ENCODE measurements at places on chromosomes 13 and 19.

GRCh38 chr19:41748012-41748411 lies 7.3 kb upstream of the CEACAM6 start:
- DNase-seq = no peak

DNA sequence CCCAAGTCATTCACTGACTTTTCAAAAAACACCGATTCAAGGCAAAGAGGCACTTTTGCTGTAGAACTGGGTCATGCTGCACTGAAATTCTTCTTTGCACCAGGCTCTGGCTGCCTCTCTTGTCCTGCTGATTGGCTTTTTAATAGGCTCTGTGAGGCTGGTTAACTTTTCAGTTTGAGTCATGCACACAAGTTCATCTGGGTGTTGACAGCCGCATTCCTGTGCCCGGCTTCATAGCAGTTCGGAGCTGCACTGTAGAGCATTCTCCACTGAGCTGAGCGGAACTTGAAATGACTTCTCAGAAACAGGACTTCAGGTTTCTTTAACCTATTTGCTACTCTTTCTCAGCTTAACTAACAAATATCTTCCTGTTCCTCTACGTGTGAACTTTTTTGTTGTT lies 978.3 kb downstream of the UQCRFS1 start:
- DNase-seq = no peak

- no peak for DNase-seq
Observed at GRCh38 chr19:46489445-46490272, 6.0 kb downstream of the PNMA8B start.

DNA sequence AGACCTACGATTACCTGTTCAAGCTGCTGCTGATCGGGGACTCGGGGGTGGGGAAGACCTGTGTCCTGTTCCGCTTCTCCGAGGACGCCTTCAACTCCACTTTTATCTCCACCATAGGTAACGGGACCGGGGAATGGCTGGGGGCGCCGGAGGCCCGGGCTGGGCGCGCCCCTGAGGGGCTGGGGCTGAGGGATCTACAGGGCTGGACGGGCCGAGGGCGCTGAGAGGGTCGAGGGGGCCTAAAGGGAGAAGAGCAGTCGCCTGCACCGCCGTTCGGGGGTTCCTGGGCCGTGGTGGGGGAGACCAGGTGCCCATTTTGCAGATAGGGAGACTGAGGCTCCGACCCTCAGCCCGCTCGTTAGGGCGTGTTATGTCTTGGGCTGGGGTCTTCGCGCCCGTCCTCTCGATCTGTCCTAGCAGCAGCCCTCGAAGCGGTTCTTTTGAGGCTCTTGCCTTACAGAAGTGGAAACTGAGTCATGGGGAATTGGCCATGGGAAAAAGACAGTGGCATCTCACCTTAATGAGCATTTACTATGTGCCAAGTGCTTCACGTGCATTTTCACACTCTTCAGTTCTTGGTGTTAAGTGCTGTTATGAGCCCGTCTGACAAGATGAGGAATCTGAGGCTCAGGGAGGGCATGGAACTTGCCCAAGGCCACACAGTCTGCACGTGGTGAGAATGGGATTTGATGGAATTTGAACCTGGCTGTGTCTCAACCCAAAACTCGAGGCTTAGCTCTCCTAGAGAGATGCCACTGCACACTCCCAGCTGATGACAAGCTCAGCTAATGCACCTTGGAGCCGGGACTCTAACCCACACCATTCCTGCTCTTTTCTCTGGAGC lies 442 bp downstream of the RAB8A start:
- DNase-seq = no peak

DNA sequence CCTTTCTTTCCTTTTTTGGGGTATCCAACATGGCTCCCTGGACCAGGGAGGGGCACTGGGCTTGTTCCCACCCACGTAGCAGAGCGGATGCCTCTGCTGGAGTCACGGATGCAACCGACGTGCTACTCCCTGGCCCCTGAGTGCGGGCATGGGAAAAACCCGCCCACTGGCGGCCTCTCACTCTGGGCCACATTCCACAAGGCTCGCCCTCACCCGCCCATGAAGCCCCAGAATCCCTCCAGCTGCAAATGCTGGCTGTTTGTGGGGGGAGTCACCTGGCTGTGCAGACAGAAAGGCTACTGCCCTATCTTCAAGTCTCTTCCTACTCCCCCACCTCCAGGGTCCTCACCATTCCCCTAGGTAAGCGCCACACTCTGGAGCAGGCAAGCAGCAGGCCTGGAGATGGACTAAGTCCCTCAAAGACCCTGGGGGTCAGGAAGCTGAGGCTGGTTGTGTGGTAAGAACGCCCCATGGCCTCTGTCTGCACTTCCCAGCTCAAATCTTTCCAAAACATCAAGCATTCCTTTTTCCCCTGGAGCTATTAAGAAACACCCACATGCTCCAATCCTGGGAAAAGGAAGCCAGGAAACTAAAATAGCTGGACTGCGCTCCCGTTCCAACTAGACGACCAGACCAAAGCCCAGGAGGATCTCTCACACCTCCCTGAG lies 17.9 kb upstream of the EPHX3 start:
- DNase-seq = no peak

GRCh38 chr19:44840811-44841210 lies 5.3 kb upstream of the NECTIN2 start:
- no peak for DNase-seq

DNA sequence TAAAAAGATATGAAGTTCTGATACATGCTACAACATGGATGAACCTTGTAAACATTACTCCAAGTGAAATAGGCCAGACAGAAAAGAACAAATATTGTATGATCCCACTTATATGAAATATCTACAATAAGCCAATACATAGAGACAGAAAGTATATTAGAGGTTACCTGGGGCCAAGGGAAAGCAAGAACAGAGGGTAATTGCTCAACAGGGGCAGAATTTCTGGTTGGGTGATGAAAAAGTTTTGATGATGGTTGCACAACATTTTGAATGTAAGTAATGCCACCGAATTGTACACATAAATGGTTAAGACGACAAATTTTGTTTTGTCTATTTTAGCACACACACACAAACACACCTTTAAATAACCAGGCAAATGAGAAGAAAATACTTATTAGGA lies 268.4 kb downstream of the FOXO1 start:
- no peak for DNase-seq

GRCh38 chr13:21032656-21033055 lies 28.7 kb downstream of the LATS2 start:
- no peak for DNase-seq

DNA sequence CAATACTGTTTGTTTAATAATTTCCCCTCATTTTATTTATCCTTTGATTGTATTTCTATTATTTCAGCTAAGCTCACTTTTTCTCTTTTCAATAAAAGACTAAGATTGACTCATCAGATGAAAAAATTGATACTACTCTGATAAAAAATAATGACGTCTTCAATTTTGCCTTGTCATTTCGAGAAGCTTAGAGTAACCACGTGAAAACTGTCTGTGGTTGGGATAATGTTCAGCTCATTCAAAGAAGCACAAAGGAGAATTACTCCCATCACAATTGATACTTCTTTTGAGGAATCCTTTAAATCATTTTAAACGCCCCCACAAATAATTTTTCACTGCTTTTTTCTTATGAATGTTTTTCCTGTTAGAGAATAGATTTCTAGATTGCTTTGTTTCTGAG lies 318.7 kb upstream of the SLITRK1 start:
- DNase-seq = no peak

DNA sequence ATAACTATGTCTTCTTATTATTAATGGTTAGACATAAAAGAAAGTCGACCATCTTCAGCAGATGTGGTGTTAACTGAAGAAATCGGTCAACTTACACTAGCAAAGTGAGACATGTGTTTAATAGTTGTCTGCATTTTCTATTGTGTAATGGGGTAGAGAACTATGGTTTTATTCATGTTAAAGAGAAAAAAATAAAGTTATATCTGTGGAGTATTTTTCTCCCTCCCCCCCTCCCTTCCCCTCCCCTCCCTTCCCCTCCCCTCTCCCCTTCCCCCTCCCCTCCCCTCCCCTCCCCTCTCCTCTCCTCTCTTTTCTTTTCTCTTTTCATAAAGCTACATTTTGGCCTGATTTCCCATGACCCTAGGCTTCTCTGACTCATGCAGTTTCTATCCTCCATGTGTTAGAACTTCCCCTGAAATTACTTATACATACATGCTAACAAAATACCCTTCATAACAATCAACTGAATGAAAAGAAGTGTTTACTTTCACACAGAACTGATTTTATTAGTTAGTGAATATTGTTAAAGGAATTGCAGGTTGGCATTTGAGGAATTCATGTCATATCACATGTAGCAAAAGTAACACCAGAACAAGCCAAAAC lies 1431.0 kb upstream of the ATXN8OS start:
- DNase-seq = no peak

DNA sequence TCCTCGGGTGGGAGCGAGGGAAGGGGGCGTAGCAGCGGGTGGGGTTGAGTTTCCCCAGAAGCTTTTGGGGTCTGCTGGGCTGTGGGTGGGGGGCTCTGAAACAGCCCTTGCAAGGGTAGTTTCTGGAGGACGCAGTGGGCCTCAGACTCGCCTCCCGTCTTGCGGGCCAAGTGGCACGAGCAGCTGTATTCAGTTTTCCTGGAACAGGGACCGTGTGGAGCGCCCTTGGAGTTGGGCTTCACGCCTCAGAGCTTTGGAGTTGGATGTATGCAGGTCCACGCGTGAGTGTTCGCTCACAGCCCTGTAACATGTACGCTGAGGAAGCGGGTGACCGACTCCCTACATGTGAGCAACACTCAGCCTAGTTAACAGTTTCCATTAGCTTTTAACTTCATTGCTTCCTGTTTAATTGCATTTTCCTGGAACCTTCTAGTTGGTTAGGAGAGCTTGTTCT lies 603 bp downstream of the TM9SF2 start:
- DNase-seq = no peak

GRCh38 chr13:59766236-59766635 lies 397.5 kb downstream of the DIAPH3 start:
- no peak for DNase-seq

- no peak for DNase-seq
Observed at GRCh38 chr19:13127051-13127450, 9.0 kb downstream of the NACC1 start.

DNA sequence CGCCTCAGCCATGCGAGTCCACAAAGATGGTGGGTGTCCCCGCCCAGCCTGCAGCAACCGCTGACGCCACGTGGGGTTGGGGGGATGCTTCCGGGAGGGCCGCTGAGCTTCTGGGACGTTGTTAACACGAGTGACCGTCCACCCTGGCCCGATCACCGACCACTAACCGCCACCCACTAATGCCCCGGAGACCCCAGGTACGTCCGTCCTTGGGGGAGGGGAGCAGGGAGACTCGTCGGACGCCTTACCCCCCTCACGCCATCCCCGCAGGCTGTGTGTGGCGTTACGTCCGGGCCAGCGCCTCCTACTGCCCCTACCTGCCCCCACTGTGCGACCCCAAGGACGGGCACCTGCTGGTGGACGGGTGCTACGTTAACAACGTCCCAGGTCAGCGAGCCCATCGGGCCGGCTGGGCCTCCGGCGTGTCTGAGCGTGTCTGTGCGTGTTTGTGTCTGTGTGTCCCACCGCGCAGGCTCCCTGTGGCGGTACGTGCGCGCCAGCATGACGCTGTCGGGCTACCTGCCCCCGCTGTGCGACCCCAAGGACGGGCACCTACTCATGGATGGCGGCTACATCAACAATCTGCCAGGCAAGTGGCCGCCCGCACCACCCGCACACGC lies 21.3 kb downstream of the PNPLA6 start:
- DNase-seq = no peak

GRCh38 chr13:79530270-79530669 lies 49.3 kb downstream of the NDFIP2 start:
- DNase-seq = no peak
